ENCODE measurements at places on chromosomes 4 and X.

GRCh38 chr4:125072269-125072668 lies 242.5 kb upstream of the FAT4 start:
- DNase-seq, result no peak

- no peak for DNase-seq
Measured at GRCh38 chr4:143083756-143084472, 100.8 kb upstream of the USP38 start.

- DNase-seq, result no peak
Measured at GRCh38 chrX:125203737-125204578, 115.7 kb upstream of the TEX13C start.

- no peak for DNase-seq
Measured at GRCh38 chrX:17375637-17376430, 834 bp downstream of the NHS start.

DNA sequence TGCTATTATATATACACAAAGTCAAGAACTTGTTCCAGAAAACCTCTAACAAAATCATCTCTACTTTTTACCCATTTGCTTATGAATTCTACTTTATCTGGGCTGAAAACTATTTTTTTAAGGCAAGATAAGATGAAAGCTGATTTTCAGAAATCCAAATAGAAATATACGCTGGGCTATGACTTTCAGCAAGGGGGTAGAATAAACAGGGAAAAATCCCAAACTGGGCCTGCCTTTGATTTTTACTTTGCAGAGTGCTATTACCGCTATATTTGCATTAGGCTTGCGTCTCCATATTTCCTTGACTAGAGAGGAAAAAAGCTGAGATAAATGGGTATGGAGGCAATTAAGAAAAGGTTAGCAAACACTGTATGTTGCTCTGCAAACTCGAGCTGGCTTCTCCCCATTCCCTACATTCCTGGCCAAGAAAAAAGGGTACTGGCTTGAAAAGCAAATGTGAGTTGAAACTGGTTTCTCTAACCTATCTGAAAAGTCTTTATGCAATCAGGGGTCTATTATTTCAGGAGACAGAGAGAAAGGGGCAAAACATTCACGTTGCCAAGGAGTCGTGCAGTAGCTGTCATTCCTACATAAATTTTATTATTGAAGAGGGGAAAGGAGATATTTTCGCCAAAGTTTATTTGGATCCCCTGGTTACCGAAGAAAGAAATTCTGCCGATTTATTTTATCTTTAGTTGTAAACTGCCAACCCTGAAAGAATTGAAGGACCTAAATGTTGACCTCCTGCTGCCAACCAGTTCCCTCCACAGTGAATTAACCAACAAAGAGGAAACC lies 2.2 kb downstream of the TMEM47 start:
- no peak for DNase-seq

DNA sequence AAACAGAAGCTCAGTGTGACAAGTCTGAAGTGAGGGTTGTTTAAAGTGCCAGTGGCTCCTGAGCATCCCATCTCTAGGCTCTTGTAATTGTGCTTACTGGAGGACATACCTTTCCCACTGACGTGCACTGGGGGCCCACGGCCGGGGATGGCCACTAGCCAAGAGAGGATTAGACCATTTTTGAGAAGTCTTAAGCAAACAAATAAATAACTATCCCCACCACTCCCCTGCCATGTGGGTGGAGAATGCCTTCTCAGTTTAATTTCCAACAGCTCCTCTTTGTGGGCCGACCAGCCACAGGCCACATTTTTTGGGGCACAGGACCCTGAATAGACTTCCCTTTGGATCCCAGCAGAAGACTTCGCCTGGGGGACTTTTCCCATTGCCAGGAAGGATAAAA lies 125.0 kb upstream of the MSX1 start:
- no peak for DNase-seq

DNA sequence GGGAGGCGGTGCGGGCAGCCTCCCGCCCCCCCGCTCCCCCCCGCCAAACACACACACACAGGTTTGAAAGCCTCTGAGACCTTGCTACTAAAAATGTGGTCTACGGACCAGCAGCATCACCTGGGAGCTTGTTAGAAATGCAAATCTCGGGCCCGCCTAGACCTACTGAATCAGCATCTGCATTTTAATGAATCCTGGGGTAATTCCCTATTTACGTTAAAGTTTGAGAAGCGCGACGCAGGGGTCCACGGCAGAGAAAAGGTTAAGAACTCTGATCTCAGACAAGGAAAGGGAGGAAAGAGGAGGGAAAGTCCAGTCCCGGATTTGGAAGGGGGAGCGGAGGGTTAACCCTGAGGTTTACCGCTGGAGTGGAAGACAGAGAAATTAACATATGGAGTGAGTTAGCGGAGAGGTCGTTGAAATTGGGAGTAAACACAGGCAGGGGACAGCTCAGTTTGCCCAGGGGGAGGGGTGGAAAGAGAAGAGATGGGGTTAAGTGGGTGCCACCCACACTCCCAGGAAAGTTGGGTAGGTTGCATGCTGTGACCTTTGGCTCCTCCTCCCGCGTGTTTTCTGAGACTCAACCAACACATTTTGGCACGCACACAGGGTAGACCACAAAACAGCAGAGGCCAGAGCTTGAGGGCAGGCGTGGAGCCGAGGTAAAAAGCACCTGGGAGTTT lies 483.6 kb downstream of the BCOR start:
- DNase-seq, result no peak

DNA sequence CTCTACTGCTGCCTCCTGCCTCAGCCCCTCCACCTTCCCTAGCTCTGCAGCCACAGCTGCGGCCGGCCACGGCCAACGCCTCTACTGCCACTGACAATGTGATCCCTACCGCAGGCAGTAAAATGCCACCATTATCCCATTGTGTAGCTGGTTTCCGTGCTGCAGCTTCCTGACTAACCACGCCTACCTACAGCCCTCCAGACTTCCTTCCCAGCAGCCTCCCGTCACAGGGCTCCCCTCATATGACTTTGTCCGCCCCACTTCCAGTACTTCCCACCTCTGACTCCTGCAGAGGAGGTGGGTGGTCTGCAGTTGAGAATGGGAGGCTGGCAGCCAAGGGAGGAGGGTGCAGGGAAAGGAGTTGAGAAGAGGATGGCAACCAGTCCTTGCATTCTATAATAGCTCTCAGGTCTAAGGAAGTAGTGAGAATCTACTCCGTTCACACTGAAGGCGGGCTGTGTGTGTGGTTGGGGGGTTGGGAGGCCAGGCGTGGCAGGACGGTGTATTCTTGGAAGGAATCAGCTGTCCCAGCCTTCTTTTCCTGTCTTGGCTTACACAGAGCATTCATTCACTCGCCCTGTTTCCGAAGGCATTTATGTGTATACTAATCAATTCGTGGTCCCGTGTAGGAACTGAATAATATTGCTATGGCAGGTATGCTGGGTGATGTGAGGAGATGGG lies 33.1 kb upstream of the USP51 start:
- DNase-seq, result no peak

DNA sequence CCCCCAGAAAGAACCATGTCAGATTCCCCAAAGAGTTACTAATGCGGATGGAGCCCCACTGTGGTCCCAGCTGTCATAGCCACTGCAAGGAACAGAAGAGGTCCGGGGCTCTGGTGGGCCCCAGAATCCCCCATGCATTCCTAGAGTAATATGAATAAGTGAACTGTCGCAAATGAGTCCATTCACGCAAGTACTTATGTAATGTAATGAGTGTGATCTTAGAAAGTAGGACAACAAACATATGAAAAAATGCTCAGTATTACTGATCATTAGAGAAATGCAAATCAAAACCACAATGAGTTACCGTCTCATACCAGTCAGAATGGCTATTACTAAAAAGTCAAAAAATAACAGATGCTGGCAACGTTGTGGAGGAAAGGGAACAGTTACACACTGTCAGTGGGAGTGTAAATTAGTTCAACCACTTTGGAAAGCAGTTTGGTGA lies 141.5 kb upstream of the RBPJ start:
- DNase-seq, result no peak

DNA sequence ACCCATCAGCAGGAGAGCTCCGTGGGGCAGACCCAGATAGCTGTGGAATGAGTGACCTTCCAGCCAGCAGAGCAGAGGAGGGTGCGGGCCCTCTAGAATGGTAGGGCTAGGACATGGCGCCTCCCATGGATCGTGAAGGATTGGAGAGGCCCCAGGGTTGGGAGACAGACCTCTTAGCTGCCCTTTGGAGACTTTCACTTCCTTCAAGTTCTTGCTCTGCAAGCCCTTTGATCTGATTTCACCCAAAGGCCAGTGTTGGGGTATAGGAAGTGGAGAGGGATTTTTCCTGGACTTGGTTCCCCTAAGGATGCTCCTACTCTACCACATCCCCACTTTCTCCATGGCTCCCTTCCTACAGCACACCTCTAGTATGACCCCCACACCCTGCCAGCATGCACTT lies 3.0 kb downstream of the SASH3 start:
- DNase-seq, result no peak

DNA sequence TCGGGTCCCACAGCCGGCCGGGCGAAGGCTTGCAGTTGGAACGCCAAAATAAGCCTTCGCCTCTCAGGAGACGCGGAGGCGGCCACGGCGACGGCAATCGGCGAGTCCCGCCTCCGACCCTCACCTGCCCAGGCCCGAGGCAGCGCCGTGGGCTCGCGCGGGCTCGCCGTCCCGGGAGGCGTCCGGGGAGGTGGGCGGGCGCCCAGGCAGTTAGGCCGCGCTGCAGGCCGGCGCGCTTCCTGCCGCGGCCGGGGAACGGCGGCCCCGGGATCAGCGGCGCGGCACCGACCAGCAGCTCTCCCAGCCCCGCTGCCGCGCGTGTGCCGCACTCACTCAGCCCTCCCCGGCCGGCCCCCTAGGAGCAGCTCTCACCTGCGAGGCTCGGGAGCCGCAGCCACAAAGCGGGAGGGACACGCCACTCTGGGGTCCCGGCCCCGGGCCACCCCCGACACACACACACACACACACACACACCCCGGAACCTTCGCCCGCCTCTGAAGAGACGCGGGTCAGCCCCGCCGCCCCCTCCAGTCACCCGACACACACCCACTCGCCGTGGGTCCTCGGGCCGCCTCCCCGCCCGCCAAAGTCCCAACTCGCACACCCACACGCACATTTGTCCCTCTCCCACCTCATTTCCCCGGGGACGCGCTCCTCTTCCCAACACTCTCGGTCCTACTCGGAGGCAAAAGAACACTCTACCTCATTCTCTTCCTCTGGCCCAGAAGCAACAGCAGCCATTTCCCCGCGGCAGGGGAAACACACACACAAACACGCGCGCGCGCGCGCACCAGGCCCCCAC lies at the start of gene CNOT6L:
Gene CNOT6L (minus strand): TSS at position 767 of the 802 bp plus-strand sequence. CDS start 60 bp downstream, at position 707.
- peak; percentile 56 for DNase-seq

DNA sequence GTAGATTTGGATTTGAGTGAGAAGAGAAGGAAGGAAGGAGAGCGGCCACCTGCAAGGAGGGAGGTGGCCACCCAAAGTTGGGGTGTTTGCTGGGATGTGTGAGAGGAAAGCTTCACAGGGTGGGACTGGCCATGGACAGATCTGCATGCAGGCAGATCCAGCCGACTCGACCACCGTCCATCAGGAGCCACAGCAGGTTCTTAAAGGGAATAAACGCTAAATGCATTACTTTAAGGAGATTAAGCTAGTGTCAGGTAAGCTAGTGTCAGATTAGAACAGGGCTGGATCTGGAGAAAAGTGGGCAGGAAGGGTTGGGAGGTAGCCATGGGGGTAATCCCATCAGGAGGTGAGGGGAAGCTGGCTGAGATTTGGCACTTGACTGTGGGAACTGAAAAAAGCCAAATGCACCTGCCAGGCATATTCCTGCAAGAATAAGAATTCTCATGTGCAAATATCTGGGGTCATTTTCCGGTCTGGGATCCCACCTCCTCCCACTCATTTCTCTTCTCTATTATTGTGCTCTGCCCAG lies 79.6 kb downstream of the MGST2 start:
- no peak for DNase-seq

DNA sequence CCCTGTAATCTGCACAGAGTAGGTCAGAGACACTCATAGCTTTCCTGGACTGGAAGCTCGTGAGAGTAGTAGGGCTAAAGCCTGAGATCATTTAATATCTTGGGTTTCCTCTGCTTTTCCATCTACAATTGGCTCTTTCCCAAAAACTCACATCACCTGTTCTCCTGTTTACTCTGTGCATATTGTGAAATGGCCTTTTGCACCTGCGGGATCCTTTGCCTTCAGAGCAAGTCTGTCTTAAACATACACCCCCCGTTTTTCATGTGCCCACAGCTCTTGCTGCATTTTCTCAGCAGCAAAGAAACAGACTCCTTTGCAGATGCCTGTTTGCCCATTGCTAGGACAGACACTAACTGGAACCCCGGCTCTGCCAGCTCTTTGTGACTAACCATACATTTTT lies 608.3 kb upstream of the PCDH10 start:
- no peak for DNase-seq

- DNase-seq, result no peak
Measured at GRCh38 chrX:40207626-40208025, 109.9 kb upstream of the BCOR start.

DNA sequence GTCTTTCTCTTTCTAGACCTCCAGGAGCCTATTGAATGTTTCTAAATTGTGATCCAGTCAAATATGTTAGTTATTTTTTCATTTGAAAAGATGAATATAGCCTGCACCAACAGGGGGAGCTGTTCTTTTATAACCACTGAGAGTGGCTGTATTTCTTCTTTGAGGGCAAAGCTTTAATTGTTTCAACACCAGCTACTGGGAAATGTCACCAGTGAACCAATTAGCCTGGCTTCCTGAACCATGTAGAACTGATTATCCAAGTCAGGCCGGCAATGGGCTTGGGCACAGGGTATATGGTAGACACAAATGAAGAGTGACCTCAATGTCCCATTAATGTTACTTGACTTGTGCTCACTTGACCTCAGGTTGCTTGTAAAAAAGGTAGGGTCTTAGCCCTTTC lies 4.8 kb upstream of the DAPP1 start:
- no peak for DNase-seq

DNA sequence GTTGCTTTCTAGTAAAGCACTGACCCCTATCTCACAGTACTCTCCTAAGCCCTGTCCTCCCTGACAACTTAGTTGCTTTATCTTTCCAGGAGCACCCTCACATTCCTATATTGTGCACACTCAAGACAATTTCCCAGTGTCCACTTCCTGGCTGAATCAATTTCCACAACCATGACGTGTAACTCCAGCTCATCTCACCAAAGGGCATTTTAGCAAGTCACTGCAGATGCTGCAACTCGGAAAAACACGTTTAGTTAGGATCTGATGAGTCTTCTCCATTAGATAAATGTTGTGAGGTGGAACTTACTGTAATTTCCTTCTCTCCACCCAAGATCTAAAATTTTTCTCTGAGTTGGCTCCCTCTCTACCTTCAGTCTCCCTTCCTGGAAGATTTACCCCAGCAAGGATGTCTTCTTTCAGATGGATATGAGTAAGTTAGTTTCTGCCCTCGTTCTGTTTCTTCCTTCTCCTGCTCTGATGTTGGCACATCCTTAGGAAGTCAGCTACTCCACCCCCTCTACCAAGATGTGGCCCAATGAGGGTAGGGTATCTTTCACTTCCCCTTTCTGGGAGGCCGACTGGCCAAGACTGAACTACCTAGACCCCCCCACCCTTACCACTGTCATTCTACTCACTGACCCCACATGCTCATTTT lies 28.8 kb upstream of the IL13RA1 start:
- DNase-seq, result no peak

GRCh38 chr4:59630235-59630634 lies 1569.9 kb upstream of the ADGRL3 start:
- no peak for DNase-seq

Measured in right renal cortex interstitium (tissue), 3 donors.